ENCODE measurements at places on chromosomes 2 and 18.

- no peak for DNase-seq
These were observed 10.9 kb downstream of the TRIB2 start for GRCh38 chr2:12727641-12728040.

GRCh38 chr2:215755641-215756345 lies 257.6 kb downstream of the MREG start:
- DNase-seq = no peak

DNA sequence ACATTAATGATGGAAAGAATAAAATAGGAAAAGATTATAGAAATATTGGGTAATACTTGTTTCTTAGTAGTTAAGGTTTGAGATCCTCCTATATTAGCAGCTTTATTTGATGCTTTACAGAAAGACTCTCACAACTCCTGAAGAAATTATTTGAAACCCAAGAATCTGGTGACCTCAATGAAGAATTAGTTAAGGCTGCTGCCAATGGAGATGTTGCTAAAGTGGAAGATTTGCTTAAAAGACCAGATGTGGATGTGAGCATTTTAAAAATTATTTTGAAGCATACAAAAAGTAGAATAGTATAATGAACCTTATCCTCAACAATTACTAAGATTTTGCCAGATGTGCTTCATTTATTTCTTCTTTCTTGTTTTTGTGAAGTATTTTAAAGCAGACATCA lies 59.1 kb downstream of the MIB1 start:
- no peak for DNase-seq

DNA sequence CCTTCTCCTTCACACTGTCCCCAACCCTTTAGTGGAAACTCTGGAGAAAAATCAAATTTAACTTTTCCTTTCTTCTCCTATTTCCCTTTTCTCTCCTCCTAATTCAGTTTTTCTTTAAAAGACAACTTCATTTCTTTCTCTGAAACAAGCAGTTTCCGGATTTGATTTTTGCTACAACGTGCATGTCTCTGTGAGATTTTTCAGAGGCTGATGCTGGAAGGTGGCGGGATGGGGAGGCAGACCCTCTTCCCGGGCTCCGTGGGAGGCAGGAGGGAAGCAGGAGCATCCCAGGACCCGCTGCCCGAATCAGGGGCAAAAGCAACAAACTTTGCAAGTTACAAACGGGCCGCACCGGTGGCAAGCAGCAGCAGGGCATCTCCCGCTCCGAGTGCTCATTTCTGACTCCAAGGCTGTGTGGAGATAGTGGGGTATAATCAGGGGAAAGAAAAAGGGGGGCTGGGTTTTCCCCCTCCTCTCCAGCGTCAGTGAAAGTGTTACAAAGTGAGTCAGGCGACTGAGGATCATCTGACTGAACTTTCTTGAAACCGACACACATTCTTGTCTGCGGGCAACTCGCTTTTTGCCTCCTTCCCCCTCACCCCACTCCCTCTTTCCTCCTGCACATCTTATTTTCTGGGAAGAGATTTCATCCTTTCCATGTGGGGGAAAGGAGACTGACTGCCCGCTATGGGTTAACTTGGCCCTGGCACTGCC lies 6.4 kb downstream of the ZEB2 start:
- DNase-seq = no peak

DNA sequence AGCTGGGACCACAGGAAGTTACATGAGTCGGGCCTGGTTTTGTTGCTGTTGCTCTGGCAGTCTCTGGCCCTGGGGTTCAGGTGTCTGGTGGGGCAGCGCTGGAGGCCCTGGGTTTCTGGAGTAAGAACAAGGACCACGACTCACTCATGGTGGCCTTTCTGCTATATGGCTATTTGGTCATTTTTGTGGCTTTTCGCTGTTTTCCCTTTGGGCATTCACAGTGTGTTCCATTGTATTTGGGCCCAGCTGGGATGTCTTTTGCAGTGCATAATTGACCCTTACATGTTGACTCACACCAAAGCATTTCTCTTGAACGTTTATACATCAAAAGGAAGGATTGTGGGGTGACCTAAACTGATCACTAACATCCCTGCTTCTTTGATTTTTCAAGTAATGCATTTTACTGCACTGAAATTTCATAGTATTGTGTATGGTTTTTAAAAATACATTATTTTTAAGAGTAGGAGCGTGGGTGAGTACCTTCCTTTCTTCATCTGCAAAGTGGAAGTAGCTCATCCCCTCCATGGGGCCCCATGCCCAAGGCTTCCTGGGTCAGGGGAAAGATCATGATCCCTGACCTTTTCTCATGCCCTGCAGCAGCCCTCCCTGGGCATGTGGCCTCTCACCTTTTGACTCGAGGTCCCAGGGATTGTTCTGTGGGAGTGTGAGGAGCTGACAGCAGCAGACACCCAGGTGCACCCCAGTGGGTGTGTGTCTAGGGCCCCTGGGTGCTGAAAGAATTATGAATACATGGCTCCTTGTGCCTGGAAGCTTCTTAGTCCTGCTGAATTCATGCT lies 225.5 kb downstream of the AGAP1 start:
- DNase-seq = no peak

GRCh38 chr18:56522816-56523215 lies 115.6 kb downstream of the TXNL1 start:
- no peak for DNase-seq

DNA sequence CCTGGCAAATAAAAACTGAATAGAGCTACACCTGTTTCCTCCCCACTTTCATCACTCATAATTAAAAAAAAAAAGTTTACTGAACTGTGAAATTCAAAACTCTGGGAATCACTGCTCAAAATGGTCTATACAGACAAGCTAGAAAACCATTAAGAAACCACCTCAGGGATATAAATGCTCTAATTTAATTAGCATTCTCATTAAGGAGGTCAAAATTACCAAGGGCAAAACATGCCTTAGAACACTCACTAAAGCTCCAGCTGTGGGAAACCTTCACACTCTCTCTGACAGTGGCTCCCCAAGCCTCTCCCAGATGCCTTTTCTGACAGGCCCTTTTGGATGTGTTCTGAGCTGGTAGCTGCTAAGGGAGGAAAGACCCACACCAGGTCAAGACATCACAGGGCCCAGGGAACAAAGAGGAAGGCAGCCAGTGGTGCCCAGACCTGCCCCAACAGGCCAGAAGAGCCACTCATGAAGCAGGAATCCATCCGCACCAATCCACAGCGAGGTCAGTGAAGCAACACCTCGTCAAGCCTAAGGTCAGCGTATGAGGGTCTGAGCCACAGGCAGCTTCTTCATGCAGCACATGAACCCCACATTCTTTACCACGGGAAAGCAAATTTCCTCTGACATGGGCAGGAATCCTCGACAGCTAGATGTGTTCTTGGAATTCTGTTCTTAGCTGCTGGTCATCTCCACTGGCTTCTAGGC lies 35.6 kb downstream of the XDH start:
- DNase-seq = no peak

DNA sequence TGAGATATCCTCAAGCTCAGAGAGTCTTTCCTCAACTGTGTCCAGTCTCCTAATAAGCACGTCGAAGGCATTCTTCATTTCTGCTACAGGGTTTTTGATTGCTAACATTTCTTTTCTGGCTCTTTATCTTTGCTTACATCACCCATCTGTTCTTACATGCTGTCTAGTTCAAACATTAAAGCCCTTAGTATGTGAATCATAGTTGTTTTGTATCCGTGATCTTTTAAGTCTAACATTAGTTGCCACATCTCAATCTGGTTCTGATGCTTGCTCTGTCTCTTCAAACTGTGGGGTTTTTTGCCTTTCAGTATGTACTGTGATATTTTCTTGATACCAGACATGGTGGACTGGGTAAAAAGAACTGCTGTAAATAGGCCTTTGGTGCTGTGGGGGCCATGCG lies 235.2 kb downstream of the SH3RF3 start:
- DNase-seq = no peak

DNA sequence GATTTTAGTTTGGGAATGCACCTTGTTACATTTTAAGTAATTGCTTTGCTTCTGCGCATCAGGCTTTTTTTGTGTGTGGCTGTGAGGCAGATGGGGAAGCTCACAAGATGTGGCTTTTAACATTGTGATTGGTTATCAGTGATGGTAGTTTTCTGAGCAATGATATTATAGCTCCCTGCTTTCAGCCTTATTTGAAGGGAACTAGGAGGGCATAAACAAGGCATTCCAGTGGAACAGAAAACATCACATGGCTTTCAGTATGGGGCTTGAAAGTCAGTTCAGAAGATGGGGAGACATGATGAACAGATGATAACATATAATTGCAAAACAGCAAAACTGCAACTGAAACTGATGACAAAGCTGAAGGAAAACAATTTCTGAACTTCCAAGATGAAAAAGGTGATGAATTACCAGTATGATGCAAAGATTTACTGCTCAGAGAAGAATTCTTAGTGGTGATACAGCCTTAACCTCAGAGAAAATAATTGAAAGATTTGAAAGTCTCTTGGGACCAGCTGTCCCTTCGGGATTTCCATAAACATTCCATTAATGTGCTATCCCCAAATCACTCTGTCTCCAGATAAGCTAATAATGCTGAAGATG lies 439.7 kb downstream of the RND3 start:
- DNase-seq = no peak

DNA sequence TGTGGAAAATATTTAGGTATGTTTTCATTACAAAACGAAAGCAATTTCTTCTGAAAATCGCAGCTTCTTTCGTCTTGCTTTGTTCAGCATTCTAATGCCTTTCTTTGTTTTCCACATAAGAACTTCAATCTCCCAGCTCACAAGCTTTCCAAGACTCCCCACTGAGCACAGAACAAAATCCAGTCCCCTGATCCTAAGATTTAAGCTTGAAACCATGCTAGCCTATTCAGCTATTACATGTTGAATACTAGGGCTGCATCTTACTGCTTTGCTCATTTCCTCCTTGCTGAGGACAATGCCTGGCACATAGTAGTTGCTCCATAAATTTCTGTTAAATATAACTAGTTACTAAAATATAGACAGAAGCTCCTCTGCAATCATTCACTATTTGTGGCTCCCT lies 160.6 kb downstream of the GALNT3 start:
- no peak for DNase-seq

DNA sequence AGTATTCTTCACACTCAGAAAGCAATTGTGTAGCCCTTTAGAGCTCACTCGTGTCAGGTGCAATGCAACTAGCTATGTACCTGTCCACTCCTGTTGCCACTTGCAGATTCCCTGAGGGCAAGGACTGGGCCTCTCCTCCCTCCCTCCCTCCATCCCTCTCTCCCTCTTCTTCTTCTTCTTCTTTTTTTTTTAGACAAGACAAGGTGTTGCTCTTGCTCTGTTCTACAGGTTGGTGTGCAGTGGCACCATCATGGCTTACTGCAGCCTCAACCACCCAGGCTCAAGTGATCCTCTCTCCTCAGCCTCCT lies 119.7 kb downstream of the ACKR3 start:
- DNase-seq = no peak

GRCh38 chr18:58285449-58286130 lies 241.6 kb downstream of the NEDD4L start:
- DNase-seq = no peak

DNA sequence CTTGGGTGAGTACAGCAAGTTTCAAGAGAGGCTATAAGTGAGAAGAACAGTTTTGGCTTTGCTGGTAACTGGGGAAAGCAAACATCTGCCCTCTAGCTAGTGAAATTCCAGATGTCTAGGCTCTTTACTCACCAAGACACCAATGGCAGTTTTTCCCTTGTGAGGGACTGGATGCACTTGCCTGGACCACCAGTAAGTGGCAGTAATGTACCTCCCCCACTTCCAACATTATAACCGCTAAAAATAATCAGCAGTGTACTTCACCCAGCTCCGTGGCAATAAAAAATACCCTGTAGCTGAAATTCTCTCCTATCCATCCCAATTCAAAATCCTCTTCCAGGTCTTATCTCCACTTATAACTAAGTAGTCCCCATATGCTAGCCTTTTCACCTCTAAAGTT lies 383.9 kb downstream of the ARHGAP15 start:
- DNase-seq = peak; percentile 34

- no peak for DNase-seq
These were observed 42.0 kb downstream of the FMNL2 start for GRCh38 chr2:152376968-152377367.

DNA sequence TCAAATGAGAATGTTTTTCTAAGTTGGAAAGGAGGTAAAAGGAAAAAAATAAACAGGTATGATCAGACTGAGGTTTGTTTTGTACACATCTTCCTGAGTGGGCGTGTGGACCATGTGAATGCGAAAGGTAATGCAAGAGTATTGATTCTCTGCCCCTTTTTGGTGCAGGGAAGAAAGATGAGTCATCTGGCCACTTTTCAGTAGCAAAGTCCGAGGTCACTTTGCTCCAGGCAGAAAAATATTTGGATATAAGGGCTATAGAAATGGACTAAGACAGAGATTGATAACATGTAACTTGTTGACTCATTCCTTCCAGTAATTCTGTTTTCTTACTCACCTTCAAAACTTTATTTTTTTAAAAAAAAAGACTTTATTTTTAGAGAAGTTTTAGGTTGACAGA lies 130.5 kb downstream of the DSEL start:
- peak; percentile 34 for DNase-seq

DNA sequence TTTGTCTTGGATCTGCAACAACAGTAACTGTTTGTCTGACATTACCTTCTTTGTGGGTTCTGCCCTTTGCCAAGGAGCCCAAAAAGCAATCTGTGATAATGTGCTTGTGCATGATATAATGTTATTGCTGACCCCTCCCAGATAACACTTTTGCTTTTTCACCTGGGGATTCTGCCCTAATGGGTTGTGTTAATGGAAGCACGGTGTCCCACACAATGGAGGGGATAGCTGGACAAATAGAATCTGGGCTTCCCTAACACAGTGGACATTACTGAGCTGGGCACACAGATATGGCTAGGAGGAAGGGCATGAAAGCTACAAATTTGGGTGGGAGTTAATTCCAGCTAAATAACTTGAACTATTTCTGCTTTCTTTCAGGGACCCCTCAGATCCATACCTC lies 20.6 kb downstream of the PLB1 start:
- no peak for DNase-seq

GRCh38 chr2:109279243-109279860 lies 150.3 kb downstream of the SH3RF3 start:
- no peak for DNase-seq

GRCh38 chr2:218043701-218044109 lies 25.3 kb upstream of the RUFY4 start:
- DNase-seq = no peak

- no peak for DNase-seq
These were observed 11.4 kb downstream of the ATOH8 start for GRCh38 chr2:85765081-85765731.

- no peak for DNase-seq
These were observed 72.7 kb downstream of the PLB1 start for GRCh38 chr2:28568533-28568932.

- DNase-seq = no peak
These were observed 72.0 kb upstream of the FN1 start for GRCh38 chr2:215507836-215508235.

DNA sequence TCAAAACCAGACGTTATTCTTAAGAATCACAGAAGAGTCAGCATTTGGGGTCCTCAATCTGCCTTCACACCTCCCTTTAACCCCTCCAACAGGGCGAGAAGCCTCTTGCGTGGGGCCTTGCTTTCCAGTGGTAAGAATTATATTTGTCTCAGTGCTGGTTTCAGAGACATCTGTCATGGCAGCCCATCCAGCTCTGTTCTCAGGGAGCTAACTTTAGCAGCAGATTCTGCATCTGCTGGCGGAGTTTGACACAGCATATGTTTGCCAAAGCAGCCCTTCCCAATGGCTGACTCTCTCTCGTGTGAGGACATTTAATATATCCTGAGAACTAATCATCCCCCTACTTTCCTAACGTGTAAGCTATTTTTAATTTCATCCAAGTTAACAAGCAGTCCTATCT lies 91.5 kb upstream of the BCL11A start:
- no peak for DNase-seq

- DNase-seq = no peak
These were observed 124.6 kb upstream of the CD302 start for GRCh38 chr2:159922563-159922962.

GRCh38 chr2:41865263-41865662 lies 182.6 kb upstream of the PKDCC start:
- no peak for DNase-seq

- DNase-seq = no peak
These were observed 21.5 kb upstream of the SPRED2 start for GRCh38 chr2:65453916-65454315.
